ENCODE measurements at places on chromosomes 5 and 9.

DNA sequence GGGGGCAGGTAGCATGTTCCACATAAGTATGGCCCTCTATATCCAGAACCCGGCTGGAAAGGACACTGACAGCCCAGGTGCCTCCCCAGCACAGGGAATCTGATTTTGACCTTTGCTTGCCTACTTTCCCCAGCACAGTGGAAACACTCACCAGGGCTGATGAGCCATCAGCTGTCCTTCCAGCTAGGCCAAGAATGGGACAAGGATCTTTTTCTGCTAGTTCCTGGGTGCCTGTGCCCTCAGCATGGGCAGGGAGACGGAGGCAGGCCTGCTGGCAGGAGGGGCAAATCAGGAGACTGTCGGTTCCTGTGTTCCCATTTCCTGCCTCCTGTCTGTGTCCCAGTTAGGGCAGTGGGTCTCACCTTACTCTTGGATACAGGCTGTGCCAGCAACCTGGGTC, 1.1 kb downstream of the CYFIP2 start:
- no peak for DNase-seq
- peaks cover 4% of the 10 kb centered on the region for H3K4me1 ChIP-seq
- no peak overlapping the region for H3K4me3 ChIP-seq
- H3K36me3 ChIP-seq, result no peaks in the 10 kb centered on the region

DNA sequence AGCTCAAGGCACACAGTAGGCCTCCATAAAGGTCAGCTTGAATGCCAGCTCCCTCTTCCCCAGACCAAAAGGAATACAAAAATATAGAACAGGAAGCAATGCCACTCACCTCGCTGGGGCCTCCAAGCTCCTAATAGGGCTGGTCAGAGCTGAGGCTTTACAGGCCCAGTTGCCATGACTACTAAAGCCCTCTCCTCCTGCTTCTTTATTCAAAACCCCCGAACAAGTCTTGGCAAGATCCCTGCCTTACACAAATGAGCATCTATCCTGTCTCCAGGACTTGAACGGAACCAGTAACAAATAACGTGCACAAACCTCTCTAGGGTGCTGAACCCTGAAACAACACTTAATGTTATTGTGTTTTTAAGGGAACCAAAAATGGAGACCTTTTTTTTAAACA, 136.3 kb downstream of the SIL1 start:
- H3K27me3 ChIP-seq, result no peaks in the 10 kb centered on the region
- no peak overlapping the region for H3K27ac ChIP-seq
- H3K36me3 ChIP-seq, result no peaks in the 10 kb centered on the region
- H3K4me1 ChIP-seq, result peaks cover 14% of the 10 kb centered on the region
- H3K4me3 ChIP-seq, result no peak overlapping the region
- DNase-seq, result no peak

DNA sequence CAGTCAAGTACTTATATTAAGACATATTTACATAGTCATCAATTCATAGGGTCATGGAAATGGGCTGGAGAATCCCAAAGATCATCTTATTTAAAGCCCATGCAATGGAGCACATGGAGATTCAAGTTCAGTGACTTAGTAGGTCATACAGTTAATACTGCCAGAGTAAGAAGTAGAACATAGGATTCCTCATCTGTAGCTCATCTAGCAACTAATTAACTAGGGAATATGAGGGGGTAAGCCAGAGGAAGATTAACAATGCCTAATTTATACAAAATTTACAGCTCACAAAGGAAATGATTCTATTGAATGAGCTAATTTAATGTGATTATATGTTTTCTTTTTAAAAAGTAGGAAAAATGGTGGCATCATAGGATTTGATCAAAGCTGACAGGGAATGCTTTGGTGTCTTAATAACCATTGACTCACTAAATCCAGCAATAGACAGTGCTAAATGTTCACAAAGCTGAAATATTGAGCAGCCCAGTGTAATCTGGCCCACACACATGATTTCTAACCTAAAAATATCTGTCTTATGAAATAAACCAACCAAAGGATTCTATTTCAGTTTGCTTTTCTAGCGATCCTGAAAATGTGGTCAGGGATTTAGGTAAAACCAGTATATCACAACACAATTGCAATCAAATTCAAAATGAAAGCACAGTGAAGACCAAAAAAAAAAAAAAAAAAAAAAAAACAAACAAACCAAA, 53.3 kb downstream of the PRDM6 start:
- no peaks in the 10 kb centered on the region for H3K4me1 ChIP-seq
- no peak overlapping the region for H3K27ac ChIP-seq
- H3K27me3 ChIP-seq, result peaks cover 2% of the 10 kb centered on the region
- no peaks in the 10 kb centered on the region for H3K36me3 ChIP-seq

GRCh38 chr9:96137671-96138429, 164.1 kb downstream of the HSD17B3 start:
- H3K27ac ChIP-seq, result no peak overlapping the region
- DNase-seq, result no peak
- no peak overlapping the region for H3K4me3 ChIP-seq
- no peaks in the 10 kb centered on the region for H3K36me3 ChIP-seq

DNA sequence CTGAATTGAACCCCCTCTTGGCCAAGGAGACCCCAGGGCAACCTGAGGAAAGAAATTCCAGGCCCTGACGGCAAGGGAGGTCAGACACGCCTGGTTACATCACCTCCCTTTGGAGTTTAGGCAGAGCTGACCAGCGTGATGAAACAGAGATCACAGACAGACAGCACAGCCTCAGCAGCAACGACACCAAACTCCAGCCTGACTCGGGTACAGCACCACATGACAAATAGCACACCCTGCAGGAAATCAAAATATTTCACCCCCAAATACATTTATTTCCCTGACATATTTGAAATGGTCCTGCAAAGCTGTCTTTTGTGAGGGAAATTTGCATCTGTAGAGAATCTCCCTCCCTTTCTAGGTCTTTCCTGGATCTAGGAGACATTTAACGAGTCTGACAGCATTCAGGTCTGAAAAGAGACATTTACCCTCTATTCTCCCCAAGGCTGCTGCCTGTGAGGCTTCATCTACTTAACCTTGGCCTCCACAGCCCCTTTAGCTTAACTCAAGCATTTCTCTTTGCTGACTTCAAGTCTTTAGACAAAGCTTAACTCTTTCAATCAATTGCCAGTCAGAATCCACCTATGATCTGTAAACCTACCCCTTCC, 2.6 kb downstream of the QSOX2 start:
- no peak overlapping the region for H3K27ac ChIP-seq
- H3K36me3 ChIP-seq, result no peaks in the 10 kb centered on the region
- no peak for DNase-seq
- H3K27me3 ChIP-seq, result peaks cover 3% of the 10 kb centered on the region
- H3K4me3 ChIP-seq, result no peak overlapping the region

GRCh38 chr9:98333703-98334582, 78.5 kb upstream of the TBC1D2 start:
- no peaks in the 10 kb centered on the region for H3K36me3 ChIP-seq
- peak overlapping the region; percentile 98 for H3K27ac ChIP-seq

GRCh38 chr5:56589481-56589860, 225.9 kb upstream of the MAP3K1 start:
- H3K4me3 ChIP-seq, result no peak overlapping the region
- peaks cover 6% of the 10 kb centered on the region for H3K27me3 ChIP-seq
- peaks cover 6% of the 10 kb centered on the region for H3K4me1 ChIP-seq
- no peaks in the 10 kb centered on the region for H3K36me3 ChIP-seq
- no peak for DNase-seq

- no peak overlapping the region for H3K4me3 ChIP-seq
- no peaks in the 10 kb centered on the region for H3K4me1 ChIP-seq
- no peaks in the 10 kb centered on the region for H3K36me3 ChIP-seq
- no peak for DNase-seq
These were observed 810.2 kb downstream of the EFNA5 start for GRCh38 chr5:106860398-106861044.

- DNase-seq, result no peak
- H3K36me3 ChIP-seq, result no peaks in the 10 kb centered on the region
- H3K27ac ChIP-seq, result no peak overlapping the region
- H3K27me3 ChIP-seq, result no peaks in the 10 kb centered on the region
- H3K4me1 ChIP-seq, result peaks cover 22% of the 10 kb centered on the region
- no peak overlapping the region for H3K4me3 ChIP-seq
These were observed 2.3 kb upstream of the RPL26L1 start for GRCh38 chr5:172956936-172957335.

All from endothelial cell of umbilical vein (primary cell).